Activated T-helper 9 cell treated with anti-CD3 and anti-CD28 coated beads, Interleukin-2, amount 50 U/mL, for 16 hours (primary cell): ENCODE measurements at places on chromosomes 13 and 19.

- no peak for DNase-seq
Observed at GRCh38 chr19:17209126-17210036, 5.8 kb upstream of the USE1 start.

DNA sequence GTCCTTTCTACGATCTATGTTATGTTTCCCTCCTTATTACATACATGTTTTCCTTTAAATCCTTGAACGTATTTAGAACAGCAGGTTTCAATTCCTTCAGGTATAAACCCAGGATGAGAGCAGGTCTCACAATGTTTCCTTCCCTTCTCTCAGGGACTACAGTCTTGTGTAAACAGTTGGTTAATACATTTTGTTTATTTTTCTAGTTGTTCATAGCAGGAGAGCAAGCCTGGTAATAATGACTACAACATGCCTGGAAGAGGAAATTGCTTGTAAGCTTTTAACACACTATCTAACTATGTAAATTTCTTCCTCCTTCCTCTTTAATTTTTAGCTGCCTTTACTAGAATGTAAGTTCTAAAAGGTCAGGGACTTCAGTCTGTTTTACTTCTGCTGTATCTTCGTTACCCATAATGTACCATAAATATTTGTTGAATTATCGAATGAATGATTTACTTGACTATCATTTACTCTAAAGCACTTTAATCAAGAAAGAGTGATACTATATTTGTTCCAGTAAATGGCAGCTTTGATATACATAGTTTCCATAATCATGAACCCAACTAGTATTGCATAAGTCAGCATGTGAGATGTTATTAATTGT, 28.9 kb upstream of the TNFRSF19 start:
- DNase-seq = no peak

DNA sequence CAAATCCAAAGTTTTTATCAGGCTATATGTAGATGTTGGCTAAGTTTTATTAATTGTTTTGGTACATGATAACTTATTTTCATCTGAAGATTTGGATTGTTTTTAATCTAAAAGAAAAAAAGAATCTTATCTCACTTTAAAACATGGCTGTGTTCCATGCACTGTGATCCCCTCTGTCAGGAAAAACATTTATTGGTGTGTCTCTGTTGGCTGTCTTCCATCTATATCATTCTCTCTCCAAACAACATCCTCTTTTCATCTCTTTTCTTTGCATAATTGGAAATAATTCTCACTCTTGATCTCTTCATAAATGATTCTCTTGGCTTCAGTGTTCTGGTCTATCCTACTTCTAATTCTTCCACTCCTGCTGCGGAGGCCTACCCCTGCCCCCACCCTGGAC, 4.2 kb downstream of the NALCN start:
- no peak for DNase-seq

DNA sequence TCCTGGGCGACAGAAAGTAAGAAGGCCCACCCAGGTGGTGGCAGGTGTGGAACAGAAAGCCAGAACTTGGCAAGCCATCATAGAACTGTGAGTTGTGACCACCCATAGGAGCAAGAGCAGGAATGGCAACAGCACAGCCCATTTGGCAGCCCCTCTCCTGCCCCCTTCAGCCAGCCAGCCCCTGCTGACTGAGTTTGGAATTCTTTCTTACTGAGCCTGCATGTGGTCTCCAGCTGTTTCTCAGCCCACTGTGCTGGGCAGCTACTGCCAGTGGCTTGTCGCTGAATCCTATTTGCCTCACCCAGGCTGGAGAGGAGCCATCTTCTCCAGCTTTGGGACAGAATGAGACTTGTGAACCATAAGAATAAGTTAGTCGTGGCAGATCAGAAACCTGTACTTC, 28.3 kb downstream of the CNMD start:
- DNase-seq = no peak

DNA sequence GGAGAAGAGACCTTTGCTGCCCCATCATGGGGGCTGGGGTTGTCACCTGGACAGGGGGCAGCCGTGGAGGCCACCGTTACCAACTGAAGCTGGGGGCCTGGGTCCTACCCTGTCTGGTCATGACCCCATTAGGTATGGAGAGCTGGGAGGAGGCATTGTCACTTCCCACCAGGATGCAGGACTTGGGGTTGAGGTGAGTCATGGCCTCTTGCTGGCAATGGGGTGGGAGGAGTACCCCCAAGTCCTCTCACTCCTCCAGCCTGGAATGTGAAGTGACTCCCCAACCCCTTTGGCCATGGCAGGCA, 9.0 kb downstream of the EGLN2 start:
- no peak for DNase-seq

GRCh38 chr19:2529473-2529918, 53.6 kb downstream of the GADD45B start:
- no peak for DNase-seq

- peak; percentile 65 for DNase-seq
Observed at GRCh38 chr19:9674663-9675357, at the start of gene ZNF562. Gene ZNF562, minus strand, starts transcription at chr19:9675100. Its CDS starts 14,356 bp downstream, at chr19:9660744.

- DNase-seq = no peak
Observed at GRCh38 chr19:29988351-29988750, 46.3 kb downstream of the URI1 start.

- no peak for DNase-seq
Observed at GRCh38 chr19:39826311-39826945, 7.5 kb downstream of the DYRK1B start.

DNA sequence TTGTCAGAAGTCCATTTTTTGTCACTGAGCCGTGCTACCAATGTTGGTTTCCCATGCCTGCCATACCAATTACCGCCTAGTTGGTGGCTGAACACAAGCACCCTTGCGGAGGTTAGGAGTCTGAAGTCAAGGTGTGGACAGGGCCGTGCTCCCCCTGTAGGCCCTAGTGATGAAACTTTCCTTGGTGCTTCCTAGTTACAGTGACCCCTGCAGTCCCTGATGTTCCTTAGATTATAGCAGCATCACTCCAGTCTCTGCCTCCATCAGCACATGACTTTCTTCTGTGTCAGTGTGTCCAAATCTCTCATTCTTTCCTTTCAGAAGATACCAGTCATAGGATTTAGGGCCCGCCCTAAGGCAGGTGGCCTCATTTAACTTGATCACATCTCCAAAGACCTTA, 99.0 kb downstream of the MYO16 start:
- no peak for DNase-seq

- no peak for DNase-seq
Observed at GRCh38 chr13:49113526-49114286, 106.4 kb upstream of the MLNR start.

DNA sequence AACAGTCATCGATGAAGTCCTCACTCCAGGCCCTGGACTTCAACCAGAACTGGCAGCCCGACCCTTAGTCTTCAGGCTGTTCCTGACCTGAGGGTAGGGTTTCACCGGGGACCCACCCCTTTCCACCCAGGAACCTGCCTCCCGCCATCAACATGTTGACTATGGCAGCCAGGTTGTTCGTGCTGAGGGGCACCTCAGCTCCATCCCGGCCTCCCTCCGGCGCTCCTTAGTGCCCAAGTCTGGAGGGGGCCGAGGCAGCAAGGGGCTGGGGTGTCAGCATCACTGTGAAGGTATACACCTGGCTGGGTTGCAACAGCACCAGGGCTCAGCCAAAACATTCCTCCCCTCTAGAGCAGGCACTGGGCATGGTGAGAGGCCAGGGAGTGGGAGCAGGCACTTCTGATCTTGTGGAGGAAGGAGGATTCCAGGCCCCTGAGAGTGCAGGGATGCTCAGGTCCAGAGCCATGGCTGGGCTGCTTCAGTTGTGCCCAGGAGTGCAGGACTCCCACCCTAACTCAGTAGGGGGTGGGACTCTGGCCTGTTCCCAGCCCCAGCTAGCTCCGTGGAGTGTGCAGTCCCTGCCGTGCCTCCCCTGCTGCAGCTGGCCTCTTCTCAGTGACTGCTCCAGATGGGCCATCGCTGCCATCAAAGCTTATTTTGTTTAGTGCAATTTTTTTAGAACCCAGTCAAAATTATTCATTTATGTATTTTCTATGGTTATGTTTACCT, 1445.9 kb downstream of the PCDH9 start:
- no peak for DNase-seq

DNA sequence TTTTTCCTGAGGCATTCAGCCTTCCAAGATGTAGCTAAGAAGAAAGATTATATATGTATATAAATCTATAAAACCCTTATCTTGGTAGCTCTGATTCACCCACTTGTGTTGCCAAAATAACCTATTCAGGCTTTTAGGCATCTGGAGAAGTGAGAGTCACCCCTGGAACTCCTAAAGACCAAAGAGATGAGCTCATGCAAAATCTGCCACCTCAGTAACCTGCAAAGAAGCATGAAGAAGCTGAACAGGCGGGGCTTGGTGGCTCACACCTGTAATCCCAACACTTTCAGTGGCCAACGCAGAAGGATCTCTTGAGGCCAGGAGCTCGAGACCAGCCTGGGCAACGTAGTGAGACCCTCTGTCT, 393.7 kb downstream of the FOXO1 start:
- DNase-seq = no peak

DNA sequence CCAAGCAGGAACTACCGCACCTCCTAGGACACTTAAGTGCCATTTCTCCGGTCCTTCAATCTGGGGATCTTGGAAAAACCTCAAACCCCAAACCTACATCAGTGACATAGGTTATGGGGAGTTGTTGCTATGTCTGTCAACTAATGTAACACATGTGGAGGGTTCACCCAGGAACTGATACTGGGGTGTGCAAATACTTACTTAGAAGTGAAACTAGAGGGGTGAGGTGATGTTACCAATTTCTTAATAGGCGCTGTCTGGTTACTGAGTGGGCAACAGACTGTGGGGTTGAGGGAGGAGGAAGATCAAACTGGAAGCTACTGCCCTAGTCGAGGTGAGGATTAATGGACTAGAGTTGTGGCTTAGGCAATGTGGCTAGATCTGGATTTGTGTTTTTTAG, 1.9 kb downstream of the ZNF586 start:
- no peak for DNase-seq

GRCh38 chr19:743168-743687, 7.7 kb upstream of the MISP start:
- no peak for DNase-seq

- no peak for DNase-seq
Observed at GRCh38 chr13:110396913-110397381, 89.9 kb downstream of the COL4A2 start.

- DNase-seq = no peak
Observed at GRCh38 chr19:48239582-48240141, 16.1 kb downstream of the CARD8 start.

- no peak for DNase-seq
Observed at GRCh38 chr13:25286308-25286968, 850 bp downstream of the MTMR6 start.

DNA sequence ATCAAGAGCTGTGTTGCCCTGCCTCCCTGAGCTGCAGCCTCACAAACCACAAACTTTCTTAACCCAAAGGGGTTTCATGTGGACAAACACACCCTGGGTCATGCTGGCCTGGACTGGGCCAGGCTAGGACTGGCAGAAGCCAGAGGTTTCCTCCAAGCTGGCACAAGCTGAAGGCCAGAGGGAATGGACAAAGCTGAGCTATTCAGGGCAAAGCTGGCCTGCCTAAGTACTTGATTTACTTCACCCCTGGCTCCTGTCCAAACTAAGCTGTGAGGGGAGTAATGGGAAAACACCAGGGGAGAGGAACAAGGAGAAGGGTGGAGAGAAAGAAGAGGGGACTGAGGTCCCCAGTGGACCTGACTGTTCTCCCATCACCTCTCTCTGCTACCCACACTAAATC, 6.2 kb downstream of the CPAMD8 start:
- DNase-seq = no peak

DNA sequence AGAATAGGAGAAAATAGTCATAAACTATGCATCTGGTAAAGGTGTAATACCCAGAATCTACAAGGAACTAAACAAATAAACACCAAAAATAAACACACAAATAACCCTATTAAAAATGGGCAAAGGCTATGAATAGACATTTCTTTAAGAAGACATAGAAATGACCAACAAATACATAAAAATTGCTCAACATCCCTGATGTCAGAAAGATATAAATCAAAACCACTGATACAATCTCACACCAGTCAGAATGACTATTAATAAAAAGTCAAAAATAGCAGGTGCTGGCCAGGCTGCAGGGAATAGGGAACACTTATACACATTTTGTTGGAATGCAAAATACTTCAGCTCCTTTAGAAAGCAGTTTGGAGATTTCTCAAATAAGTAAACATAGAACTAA, 352.1 kb upstream of the SLITRK1 start:
- no peak for DNase-seq

DNA sequence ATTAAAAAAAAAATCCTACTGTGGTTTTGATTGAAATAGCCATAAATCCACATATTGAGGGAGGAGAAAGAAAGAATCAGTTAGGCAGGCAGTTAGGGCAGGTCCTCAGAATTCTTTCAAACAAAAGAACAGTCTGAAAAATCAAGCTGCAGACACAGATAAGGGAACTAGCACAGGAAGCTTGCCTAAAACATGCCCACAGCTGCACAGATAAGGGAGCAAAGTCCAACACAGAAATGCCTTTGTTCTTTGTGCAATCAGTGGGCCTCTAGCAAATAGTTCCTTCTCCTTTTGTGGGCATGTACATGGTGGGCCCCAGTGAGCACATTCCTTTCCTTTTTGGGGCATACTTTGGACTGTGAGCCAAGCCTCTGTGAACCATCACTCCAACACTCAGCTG, 42.7 kb downstream of the UTP14C start:
- no peak for DNase-seq

GRCh38 chr19:36265856-36266374, 51.0 kb downstream of the ZNF146 start:
- DNase-seq = no peak

DNA sequence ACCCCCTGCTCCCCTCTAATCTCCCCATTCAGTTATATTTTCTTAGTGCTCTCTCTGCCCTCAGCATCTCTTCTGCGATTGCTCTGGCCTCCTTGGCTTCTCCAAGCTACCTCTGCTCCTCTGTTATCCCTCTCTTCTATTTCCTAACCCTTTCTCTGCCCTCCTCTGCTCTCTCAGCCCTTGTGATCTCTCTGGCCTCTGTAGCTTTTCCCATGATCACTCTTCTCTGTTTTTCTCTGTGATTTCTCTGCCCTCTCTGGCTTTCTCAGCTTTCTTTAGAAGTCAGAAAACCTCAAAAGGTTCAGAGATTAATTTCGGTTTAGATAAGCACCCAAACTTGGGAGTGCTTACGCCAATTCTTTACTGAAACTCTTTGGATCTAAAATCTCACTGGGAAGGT, 795.0 kb downstream of the DIAPH3 start:
- no peak for DNase-seq

DNA sequence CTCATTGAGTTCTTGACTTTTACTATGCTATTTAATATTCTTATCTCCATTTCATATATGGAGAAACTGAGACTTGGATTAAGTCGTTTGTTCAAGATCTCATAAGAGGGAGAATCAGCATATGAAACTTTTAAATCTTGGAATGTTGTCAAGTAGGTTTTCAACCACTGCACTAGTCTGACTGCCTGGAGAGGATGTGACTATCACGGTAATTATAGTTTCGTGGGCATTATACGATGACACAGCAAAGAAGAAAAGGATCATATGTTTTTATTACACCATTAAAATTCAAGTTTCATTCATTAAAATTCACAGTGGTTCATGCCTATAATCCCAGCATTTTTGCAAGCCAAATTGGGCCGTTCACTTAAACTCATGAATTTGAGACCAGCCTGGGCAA, 555.2 kb downstream of the SLITRK1 start:
- no peak for DNase-seq

GRCh38 chr19:30132343-30133075, 190.5 kb downstream of the URI1 start:
- no peak for DNase-seq

GRCh38 chr13:88005188-88005587, 334.0 kb downstream of the SLITRK5 start:
- no peak for DNase-seq

- DNase-seq = no peak
Observed at GRCh38 chr13:52164989-52165388, 5.6 kb upstream of the NEK3 start.
